ENCODE measurements at places on chromosomes 16 and 17. TPM values are rescaled to one million over a fixed set of nuclear protein-coding genes. Genes with fewer than 3 reads are reported as not detected.
A peak's percentile ranks its signal among the peaks of the same experiment; 100 is the strongest.

- DNase-seq = no peak
Observed at GRCh38 chr16:1524366-1524765, 9.1 kb upstream of the TMEM204 start.

- DNase-seq = no peak
Observed at GRCh38 chr16:82605863-82606620, 20.7 kb upstream of the CDH13 start.

DNA sequence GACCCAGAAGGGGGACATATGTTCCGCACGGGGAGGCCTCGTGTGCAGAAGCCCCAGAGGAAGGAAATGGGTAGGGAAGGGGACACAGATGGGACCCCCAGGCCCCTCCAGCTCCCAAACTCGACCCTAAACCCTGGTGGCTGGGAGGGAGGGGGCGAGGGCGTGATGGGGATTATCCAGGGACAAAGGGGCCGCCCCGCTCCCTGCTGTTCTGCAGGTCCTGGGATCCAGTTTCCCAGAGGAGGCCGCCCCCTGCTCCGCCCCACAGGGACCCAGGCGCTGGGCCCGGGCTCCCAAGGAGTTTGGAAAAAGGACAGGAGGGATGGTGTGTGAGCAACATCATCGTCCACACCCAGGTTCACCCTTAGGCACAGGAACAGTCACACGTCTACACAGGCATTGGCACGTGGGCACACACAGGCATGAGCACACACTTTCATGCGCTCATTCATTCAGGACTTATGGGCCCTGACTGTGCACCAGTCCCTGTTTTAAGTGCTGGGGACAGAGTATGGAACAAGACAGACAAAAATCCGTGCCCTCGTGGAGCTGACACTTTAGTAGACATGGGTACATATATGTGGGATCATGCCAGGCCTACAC is 12.8 kb upstream of the FBXL19 start:
- no peak for DNase-seq

GRCh38 chr17:31570951-31571892 is 179.7 kb downstream of the RAB11FIP4 start:
- peak; percentile 90 for DNase-seq

DNA sequence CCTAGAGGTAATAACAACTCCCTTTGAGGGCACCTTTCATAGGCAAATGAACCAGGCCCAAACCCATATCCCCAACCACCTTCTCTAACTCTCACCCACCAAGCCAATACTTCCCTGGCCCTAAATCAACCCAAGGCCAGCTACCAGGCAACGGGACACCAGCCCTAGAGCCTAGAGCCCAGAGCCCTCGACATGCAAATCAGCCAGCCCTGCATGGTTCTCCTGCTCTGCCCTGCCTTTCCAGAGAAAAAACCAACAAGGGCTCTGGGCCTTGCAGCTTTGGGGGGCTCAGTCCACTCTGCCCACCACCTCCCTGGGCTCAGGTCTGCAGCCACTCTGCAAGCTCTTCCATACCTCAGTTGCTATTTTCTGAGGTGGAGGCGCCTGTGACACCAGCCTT is 55.0 kb downstream of the PITPNM3 start:
- no peak for DNase-seq

- no peak for DNase-seq
Observed at GRCh38 chr16:87809150-87809902, 43.5 kb upstream of the KLHDC4 start.

INCA1 gene
- 1.6 TPM for polyA plus RNA-seq

TIMP2 gene
- 10.3 TPM for polyA plus RNA-seq

Data from psoas muscle (tissue), 8 donors.